ENCODE measurements at places on chromosomes 11 and 22.
A peak's percentile ranks its signal among the peaks of the same experiment; 100 is the strongest.

DNA sequence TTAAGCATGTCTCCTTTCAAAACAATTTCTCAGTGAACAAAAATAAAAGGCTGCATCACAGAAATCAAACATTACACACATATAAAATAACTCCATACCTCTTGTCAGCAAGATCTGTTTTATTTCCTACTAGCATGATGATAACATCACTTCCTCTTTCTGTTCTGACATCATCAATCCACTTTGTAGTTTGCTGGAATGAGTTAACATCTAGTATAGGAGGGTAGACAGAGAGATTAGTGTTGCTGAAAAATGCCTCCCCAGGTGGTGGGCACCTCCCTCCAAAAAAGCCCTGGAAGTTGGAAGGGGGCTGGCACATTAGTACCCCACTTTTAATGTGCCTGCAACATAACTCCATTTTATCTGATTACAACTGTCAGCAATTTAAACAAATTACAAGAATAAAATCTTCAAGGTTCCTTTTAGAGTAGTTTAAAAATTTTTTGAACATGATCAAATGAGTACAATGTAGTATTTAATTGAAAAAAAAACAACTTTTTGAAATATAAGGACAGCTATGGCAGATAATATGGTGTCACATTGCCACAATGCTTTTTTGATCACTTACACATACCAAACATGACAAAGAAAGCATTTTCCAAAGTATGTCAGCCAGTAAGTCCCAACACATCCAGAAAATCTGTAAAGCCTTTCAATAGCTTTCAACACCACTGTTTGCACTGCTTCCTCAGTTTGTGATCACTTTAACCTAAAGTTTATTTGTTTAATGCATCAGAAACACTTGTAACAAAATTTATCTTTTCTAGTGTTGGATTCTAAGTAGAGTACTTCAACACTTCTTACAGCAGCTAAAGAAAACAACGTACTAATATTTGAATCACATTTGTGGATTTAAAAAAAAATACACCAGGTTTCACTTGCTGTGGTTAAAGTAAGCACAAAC is 44.5 kb downstream of the RAB6A start:
- DNase-seq = no peak

DNA sequence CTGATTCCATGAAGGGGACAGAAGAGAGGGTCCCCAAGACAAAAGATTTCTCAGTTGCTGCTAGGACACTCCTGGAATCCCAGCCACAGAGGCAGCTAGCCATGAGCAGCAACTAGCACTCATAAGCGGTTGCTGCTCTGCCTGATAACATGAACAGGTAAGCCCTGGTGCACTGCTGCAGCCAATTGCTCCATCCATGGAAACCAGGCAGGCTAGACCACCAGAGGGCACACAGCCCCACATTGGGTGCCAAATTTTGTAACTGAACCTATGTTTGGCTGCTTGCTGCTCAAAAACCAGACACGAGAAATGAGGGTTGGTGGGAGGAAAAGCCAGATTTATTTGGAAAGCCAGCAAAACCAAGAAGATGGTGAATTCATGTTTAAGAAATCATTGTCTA is 21.9 kb upstream of the QSER1 start:
- no peak for DNase-seq

DNA sequence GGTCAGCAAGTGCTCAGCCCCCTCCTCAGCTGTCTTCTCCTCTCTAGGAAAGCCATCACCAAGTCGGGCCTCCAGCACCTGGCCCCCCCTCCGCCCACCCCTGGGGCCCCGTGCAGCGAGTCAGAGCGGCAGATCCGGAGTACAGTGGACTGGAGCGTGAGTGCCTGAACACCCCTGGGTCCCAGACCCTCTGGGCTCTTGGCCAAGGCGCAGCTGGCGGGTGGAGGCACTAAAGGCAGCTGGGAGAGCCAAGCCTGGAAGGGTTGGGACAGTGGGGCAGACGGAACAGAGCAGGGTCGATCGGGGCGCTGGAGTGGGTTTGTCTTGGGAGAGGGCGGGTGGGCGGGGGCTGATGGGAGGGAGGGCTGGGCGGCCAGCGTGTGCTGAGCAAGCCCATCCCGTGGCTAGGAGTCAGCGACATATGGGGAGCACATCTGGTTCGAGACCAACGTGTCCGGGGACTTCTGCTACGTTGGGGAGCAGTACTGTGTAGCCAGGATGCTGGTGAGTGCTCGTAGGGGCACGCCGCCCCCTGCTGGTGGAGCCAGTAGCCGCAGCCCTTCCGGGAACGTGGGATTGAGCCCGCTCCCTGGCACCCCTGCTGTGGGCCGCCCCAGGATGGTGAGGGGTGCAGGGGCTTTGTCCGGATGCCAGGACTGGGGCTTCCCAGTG is 14.1 kb upstream of the MDK start:
- DNase-seq = peak; percentile 59

DNA sequence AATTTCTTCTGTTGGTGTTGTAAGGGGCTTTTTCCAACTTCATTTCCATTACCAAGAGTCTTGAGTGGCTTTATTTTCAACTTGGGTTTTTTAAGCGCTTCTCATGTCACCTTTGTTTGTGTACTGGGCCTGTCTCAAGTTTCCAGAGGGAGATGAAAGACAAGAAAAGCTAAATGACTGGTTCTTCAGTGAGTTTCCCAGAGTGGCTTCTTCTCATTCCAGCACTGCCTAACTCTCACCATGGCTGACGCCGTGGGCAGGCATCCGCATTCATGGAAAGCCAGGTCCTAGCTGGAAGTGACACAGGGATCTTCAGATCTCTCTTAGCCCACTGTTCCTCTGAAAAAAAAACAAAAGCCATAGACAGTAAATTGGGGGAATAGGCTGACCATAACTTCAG is 28.6 kb downstream of the MARK2 start:
- DNase-seq = no peak

GRCh38 chr11:115290479-115290878 is 213.7 kb downstream of the CADM1 start:
- no peak for DNase-seq

Data from activated CD4-positive, CD25-positive, alpha-beta regulatory T cell (primary cell).